Renal cortical epithelial cell (primary cell): ENCODE measurements at places on chromosomes 11 and 22. TPM values are rescaled to one million over a fixed set of nuclear protein-coding genes. Genes with fewer than 3 reads are reported as not detected.
A peak's percentile ranks its signal among the peaks of the same experiment; 100 is the strongest.

DNA sequence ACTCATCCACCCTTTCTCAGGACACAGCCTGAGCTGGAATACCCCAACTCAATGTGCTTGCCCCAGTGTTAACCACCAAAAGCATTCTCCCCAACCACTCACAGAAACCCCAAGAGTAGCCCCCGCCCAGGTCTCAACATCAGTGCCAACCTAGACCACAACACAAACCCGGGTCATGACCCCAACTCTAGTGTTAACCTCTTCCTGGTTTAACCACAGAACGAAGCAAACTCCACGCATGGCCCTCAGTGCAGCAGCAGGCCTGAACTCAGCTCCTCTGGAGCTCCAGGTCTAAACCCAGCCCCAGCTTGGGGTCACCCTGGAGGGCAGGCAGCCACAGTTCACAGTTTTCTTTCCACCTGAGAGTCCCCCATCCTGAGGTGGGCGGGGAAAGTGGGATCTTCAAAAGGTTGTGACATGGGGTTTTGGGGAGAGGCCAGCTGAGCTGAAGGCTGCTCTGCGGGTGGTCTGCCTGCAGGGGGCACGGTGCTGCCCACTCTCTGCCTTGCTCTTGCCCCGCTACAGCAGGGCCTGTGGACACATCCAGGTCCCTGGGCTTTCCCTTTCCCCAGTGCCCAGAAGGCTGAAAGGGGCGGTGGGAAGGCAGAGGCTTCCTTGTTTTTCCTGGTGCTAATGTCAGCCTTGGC, 37.9 kb downstream of the NECTIN1 start:
- peak; percentile 17 for DNase-seq

DNA sequence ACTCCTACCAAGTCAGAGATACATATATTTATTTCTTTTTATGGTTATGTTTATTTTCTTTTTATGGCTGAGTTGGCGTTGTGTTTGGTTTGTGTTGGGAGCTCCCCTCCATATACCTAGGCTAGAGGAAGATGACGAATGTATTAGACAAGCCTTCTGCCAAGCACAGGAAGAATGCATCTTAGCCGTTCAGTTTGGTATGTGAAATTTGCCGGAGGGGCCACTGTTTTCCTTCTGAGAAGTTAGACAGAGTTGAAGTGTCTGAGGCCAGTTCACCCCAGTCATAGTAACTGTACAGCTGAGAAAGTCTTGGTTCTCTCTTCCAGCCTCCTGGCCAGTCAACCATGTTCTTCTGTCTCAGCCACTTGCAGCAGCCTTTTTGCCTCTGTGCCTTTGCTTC, 29.8 kb downstream of the TEAD1 start:
- DNase-seq: peak; percentile 82

GRCh38 chr11:27653990-27654758, 46.1 kb downstream of the BDNF start:
- no peak for DNase-seq

GRCh38 chr11:74371269-74372052, 26.8 kb downstream of the PGM2L1 start:
- peak; percentile 92 for DNase-seq

DNA sequence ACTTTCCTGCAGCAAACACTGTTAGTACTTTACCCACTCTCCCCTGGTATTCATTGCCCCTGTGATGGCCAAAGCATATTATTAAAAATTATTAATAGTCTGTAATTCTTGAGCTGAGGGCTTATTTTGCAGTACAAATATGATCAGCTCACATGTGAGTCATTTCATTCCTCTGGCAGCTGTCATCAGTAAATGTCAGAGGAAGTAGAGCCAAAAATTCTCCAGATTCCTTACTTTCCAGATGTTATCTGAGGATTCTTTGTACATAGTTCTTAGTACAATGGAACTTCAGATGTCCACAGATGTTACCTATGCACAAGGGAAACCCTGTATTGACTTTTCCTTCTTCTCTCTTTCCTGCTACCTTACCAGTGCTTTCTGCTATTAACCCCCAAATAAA, 12.5 kb downstream of the OR5B3 start:
- peak; percentile 56 for DNase-seq

- DNase-seq: no peak
Measured at GRCh38 chr22:36565686-36566085, 36.7 kb upstream of the EIF3D start.

DNA sequence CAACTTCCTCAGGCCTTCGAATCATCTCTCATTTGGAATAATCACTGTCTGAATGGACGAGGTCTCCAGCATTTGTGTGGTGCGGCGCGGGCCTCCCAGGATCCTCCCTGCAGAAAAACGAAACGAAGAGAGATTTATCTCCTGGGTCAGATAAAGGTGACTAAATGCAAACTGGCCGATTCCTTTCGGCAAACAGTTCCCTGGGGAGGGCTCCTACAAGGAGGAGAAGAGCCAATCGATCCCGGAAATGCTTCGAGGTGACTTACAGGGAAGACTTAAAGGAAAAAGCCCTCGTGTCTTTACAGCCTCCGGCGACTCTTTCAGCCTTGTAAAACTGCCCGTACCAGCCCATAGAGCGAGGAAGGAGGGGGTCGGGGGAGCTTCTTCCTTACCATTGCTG, 126.5 kb downstream of the MIAT start:
- DNase-seq: no peak

Gene RIMBP3C
- total RNA-seq: under 0.01 and 0.17 TPM in 2 replicates

Gene MDK
- 22.5 and 26.7 TPM in 2 replicates for total RNA-seq

Gene PI4KA
- 13.4 and 58.2 TPM in 2 replicates for total RNA-seq

Gene CAVIN3
- 50.3 and 118 TPM in 2 replicates for total RNA-seq

Gene ISX
- not detected in 2 replicates for total RNA-seq

Gene NAV2
- total RNA-seq: 8.5 and 41.1 TPM in 2 replicates
